ENCODE measurements at places on chromosomes 16 and 17. TPM values are rescaled to one million over a fixed set of nuclear protein-coding genes. Genes with fewer than 3 reads are reported as not detected.
A peak's percentile ranks its signal among the peaks of the same experiment; 100 is the strongest.

GRCh38 chr17:76523084-76524037 lies 14.1 kb downstream of the CYGB start:
- DNase-seq = peak; percentile 89

- no peak for DNase-seq
These were observed 170.8 kb downstream of the ABCA8 start for GRCh38 chr17:68784431-68784830.

GRCh38 chr16:57663917-57664661 lies 4.0 kb upstream of the ADGRG3 start:
- peak; percentile 44 for DNase-seq

- DNase-seq = no peak
These were observed 178.2 kb upstream of the CACNG3 start for GRCh38 chr16:24077966-24078365.

GRCh38 chr17:42779936-42780850 lies at the start of gene WNK4:
WNK4 (plus strand) TSS chr17:42780610; CDS start chr17:42780699, 89 bp downstream.
- DNase-seq = no peak

DNA sequence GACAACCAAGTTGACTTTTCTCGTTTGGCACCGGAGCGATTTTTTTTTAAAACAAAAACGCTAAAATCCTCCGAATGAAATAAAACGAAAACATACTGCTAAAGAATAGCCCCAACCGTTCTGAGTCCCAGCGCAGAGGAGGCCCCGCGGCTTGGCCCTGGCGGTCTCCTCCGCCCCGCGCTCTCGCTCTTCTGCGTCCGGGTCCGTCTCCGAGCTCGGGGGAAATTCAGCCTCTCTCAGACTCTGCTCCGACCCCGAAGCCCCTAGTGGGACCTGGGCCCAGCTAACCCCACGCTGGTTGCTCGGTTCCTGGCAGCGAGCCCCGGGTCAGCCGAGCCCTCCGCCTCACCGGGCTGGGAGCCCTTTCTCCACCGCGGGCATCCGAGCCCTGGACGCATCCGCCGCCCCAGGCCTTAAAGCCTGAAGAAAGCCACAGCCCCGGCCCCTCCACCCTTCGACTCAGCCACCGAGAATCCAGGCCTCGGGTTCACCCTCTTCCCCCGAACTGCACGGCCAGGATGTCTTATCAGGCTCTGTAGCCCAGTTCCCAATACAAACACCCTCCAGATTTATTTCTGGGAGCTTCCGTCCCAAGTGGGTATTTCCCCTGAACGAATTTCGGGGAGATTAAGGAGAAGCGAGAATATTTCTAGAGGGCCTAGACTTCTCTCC lies 1.2 kb downstream of the TBX2 start:
- DNase-seq = no peak

DNA sequence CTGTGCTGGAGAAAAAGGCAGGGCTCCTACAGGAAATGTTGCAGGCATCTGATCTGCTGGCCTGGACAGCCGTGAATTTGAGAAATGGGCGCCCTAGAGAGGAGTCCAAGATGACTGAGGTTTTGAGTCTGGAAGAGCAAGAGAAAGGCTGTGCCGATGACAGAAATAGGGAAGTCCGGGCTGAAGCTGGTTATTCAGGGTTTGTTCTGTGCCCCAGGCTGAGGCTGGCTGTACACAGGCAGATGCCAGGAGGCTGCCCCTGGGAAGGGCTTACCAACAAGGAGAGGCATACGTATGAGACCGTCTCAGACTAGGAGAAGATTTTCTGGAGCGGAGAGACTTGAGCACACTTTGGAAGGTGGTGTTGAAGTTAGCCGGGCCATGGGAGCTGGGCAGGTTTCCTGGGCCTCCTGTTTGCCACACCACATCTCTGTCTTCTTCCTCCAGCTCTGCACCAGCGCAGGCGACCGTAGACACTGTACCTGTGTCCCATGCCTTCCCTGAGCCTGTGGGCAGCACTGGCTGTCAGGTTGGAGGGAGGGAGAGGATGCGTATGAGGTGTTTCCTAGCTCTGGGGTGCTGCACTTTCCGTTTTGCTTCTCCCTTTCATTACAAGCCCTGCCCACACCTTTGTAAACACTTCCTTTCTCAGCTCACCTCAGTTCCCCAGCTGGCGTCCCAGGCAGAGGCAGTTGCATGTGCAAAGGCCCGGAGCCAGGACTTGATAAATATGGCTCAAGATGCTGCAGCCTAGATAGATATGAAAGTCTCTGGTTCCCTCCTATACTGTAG lies 80.8 kb downstream of the SPECC1 start:
- DNase-seq = no peak

DNA sequence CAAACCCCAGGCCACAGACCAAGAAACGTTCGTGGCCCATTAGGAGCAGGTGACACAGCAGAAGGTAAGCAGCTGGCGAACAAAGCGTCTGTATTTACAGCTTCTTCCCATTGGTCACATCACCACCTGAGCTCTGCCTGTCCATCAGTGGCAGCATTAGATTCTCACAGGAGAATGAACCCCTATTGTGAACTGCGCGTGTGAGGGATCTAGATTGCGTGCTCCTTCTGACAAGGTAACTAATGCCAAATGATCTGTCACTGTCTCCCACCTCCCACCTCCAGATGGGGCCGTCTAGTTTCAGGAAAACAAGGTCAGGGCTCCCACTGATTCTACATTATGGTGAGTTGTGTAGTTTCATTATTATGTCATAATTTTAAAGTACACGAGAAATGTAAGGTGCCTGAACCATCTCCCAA lies 186.3 kb downstream of the CPPED1 start:
- DNase-seq = no peak

GRCh38 chr16:23901178-23902033 lies 65.6 kb downstream of the PRKCB start:
- DNase-seq = no peak

- DNase-seq = peak; percentile 65
These were observed 25.9 kb downstream of the MYH3 start for GRCh38 chr17:10631048-10631700.

DNA sequence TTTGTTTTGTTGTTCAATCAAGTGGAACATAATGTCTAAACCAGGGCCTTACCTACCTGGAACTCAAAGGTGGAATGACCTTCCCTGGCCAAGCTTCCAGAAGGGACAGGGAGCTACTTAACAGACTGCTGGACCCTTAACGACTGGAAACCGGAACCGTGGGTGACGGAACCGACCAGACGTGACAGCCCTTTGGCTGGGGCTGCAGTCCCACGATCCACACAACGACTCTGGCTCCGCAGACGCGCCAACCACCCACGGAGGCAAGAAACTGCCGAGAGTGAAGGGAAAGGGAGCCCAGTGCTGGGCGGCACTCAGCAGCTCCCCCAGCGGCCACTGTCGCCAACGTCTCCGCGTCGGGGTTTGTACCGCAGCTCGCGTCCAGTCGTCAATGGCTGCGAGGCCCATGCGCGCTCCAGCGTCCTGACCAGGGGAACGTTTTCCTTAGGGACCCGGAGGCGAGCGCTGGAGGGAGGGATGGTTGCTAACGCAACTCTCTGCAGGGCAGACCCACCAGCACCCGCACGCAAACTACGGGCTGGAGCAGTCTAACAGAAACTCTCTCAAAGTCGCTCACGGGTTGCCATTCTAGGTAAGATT lies 5.5 kb upstream of the KIF22 start:
- DNase-seq = no peak

DNA sequence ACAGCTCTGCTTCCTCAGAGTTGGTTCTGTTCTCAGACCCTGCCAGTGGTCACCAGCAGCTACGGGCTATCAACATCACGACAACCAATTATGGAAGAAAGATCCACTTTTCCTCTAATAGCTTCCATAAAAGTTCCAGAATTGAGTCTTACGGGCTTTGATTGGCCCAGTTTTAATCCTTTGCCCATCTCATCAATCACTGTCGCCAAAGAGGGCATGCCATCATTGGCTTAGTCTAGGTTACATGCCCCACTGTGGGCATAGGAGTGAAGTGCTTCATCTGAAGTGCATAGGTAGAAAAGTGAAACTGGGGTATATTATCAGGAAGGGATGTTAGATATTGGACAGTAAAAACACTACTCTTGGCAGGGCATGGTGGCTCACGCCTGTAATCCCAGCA lies 76.6 kb upstream of the DHX40 start:
- no peak for DNase-seq

- no peak for DNase-seq
These were observed 41.5 kb downstream of the GLG1 start for GRCh38 chr16:74565378-74565777.

GRCh38 chr16:49419862-49420261 lies 46.3 kb downstream of the C16orf78 start:
- DNase-seq = no peak

DNA sequence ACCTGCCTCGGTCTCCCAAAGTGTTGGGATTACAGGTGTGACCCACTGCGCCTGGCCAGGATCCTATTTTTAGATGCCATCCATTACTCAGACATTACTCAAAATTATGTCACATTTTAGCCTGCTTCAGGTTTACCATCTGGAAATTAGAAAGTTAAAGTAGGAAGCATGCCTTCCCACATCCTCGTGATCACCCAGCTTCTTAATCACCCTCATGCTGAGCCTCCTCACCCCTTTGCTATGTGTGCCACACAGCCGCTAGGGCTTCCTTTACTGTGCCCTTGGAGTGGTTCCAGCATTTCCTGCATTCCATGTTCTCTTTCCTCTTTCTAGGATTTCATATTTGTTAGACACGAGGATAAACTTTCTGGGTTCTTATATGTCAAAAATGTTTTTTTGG lies 9.3 kb downstream of the ADORA2B start:
- no peak for DNase-seq

DNA sequence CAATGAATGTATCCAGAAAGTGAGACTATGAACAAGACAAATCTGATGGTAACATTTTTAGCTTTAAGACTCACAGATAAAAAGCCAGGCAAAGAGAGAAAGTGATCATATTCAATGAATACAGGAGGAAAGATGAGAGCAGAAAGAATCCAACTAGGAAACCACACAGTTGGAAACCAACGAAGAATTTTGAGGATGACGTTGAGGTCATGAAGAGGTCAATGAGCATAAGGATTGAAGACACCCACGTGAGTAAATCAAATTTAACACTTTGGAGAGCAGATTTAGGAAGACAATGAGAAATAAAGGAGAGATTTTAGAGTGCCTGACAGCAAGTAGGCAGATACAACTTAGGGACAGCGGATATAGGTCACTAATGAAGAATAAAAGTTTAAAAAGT lies 948.1 kb downstream of the KCNJ2 start:
- no peak for DNase-seq

DNA sequence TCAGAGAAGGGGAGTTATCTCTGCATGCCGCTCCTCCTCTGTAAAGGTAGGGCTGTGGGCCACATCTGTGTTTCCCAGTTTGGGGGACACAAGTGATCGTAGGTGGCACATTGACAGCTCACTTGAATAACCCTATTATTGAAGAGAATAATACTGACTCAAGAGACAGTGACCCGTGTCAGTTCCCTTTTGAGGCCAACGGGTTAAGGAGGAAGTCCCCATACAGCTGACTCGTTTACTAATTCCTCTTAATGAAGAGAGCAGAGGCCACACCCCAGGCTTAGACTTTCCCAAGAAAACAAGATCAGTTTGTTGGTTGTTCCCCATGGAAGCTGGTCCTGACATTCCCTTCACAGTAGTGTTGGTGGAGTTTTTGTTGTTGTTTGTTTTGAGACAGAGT lies 33.0 kb downstream of the IL4R start:
- no peak for DNase-seq

GRCh38 chr16:28549301-28549899 lies 4.3 kb upstream of the SGF29 start:
- DNase-seq = peak; percentile 78

DNA sequence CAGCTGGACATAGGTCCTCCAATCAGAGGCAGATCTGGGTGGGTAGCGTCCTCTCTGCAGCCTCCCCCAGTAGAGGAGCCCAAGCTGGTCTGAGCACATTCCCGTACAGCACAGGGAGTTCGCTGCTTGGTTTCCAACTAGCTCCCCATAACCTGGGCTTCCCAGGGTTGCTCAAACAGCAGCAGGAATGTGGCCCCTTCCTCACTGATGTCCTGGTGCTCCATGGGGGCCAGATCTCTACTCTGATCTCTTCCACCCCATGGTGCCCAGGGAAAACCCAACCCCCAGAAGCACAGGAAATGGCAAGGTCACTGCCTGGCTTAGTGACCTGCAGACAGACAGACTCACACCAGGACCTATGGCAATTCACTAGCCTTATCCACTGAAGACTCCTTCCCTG lies 11.1 kb upstream of the MMP2 start:
- DNase-seq = no peak

- no peak for DNase-seq
These were observed 89.4 kb upstream of the C17orf78 start for GRCh38 chr17:37286430-37286829.

DNA sequence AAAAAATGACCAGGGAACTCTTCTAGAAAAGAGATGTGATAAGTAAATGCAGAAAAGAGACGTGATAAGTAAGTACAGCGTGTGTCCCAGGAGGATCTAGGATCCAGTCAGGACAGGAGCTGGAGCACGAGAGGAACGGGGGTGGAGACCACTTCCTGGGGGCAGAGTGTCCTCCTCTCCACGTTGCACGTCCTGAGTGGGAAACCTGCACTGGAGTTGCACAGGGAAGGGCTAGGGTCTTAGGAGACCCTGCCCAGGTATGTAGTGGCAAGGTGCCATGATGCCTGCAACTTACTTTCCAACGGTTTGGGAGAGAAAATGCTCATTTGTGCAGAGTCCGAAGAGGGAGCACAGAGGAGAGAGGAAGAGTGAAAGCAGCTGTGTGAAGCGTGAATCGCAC lies 55.8 kb downstream of the RNF213 start:
- DNase-seq = no peak

The ERN1 gene
- 10.9 TPM for total RNA-seq

The PABPN1L gene
- total RNA-seq = not detected

The ZMYND15 gene
- not detected for total RNA-seq

The SMPD3 gene
- total RNA-seq = 5.0 TPM

The TAF1C gene
- 54.5 TPM for total RNA-seq

The GLTPD2 gene
- total RNA-seq = not detected

The ASPA gene
- total RNA-seq = not detected

The PIGL gene
- total RNA-seq = 48.2 TPM

All from Karpas-422 (cell line).